Testis (tissue), 5 donors: ENCODE measurements at places on chromosomes 6 and 20. TPM values are rescaled to one million over a fixed set of nuclear protein-coding genes. Genes with fewer than 3 reads are reported as not detected.
A peak's percentile ranks its signal among the peaks of the same experiment; 100 is the strongest.

DNA sequence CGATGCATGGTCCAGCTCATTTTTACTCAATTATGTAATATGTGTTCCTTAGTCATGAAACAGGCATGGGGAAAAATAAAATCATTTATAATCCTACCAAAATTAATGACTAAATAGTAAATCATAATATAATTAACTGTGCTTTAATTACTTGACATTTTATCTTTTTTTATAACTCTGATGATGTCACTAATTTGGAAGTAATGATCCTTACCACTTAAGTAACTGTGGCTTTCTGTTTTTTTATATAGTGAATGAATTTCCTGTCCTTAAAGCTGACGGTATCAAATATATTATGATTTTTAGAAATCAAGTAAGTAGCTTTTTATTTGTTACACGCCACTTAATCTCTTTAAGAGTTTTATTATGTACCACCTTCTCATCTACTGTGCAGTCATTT is 32.2 kb downstream of the CSE1L start:
- H3K4me1 ChIP-seq = no peaks in the 10 kb centered on the region
- H3K36me3 ChIP-seq = no peaks in the 10 kb centered on the region
- H3K4me3 ChIP-seq = no peak overlapping the region
- no peak for DNase-seq
- no peaks in the 10 kb centered on the region for H3K27me3 ChIP-seq
- H3K27ac ChIP-seq = no peak overlapping the region

Gene ADGRF1
- 5.4 TPM for total RNA-seq

Gene PI16
- 9.8 TPM for total RNA-seq

GRCh38 chr6:163707387-163708355 is 293.2 kb downstream of the QKI start:
- no peak overlapping the region for H3K27ac ChIP-seq
- DNase-seq = no peak
- no peaks in the 10 kb centered on the region for H3K27me3 ChIP-seq
- H3K4me1 ChIP-seq = peaks cover 26% of the 10 kb centered on the region
- no peak overlapping the region for H3K4me3 ChIP-seq

DNA sequence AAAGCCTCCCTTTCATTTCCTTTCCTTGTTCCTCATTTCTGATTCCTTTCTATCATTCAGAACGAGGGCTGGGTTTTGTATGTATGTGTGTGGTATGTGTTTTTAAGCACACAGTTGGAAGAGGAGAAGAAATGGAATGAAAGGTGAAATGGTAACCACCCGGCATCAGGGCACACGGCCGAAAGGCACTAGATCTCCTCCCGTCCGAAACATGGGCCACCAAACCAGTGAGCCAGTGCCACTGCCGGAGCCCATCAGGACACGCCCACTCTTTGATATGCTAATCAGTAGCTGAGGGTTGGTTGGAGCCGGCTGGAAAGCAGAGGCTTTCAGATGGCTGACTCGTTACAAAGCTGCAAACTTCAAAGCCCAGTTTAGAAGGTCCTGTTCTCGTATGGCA is 228.6 kb upstream of the JARID2 start:
- H3K27ac ChIP-seq = no peak overlapping the region
- no peak overlapping the region for H3K4me3 ChIP-seq
- peak; percentile 60 for DNase-seq
- no peaks in the 10 kb centered on the region for H3K27me3 ChIP-seq
- peaks cover 9% of the 10 kb centered on the region for H3K4me1 ChIP-seq
- H3K36me3 ChIP-seq = no peaks in the 10 kb centered on the region

- no peak for DNase-seq
- H3K36me3 ChIP-seq = no peaks in the 10 kb centered on the region
- no peak overlapping the region for H3K27ac ChIP-seq
- H3K4me3 ChIP-seq = no peak overlapping the region
- H3K4me1 ChIP-seq = no peaks in the 10 kb centered on the region
Observed at GRCh38 chr20:58511364-58511763, 3.8 kb downstream of the APCDD1L start.
